Tibial artery (tissue), 4 donors: ENCODE measurements at places on chromosomes 7 and 10.

- DNase-seq: no peak
Measured at GRCh38 chr7:2708041-2708440, 20.0 kb downstream of the AMZ1 start.

DNA sequence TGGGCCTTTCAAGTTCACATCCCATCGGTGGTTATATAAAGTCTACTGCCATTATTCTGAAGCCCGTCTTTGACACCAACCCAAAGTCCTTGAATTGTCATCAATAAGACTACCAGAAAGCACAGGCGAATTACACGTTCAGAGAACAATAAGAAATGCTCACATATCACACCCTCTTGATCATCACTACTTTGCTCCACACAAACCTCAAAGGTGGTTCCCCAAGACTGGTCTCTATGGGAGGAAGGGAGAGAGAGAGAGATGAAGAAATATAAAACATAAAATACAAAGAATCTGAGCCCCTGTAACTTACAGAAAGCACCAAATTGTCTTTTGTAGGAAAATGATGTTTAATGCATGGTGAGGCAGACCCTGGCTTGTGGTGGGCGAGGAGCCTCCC, 4.4 kb downstream of the HIPK2 start:
- no peak for DNase-seq

DNA sequence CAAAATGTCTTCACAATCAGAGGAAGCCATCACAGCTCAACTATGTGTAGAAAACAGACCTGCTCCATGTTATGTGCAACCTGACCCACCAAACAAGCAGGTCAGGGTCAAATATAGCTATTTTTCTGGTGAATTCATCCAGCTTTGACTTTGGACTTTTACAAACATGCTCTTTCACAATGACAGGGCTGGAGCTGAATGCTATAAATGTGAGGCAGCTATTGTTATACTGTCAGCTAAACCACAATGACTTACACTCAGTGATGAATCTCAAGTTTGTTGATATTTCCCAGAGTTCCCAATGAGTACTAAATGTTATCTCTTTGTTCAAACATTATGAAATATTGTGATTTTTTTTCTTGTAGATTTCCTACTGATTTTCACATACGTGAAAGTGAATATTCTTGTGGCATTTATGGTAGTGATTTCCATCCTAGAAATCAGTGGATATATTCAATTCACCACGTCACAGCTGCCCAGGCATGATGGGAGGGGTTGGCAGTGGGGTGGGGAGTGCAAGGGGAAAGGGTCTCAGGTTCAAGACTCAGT, 2.5 kb upstream of the ITIH2 start:
- DNase-seq: no peak

GRCh38 chr10:122326385-122326784, 48.1 kb upstream of the PLEKHA1 start:
- no peak for DNase-seq

- no peak for DNase-seq
Measured at GRCh38 chr10:43353495-43354329, 17.7 kb upstream of the FXYD4 start.

DNA sequence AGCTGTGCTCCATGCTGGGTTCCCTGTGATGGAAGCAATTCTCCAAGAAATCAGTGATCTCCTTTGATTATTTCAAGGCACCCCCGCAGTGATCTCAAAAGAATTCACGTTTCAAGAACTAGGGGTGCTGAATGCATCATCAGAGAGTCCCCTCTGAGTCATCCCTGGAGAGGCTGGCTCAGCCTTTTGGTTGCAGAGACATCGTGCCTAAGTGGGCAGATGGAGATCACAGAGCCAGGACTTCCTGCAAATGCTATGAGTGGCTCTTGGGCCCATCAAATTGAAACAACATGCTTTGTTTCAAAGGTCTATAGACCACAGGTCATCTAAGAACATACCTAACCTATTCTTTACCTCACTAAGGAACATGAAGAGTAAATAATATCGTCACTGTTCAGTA, 41.5 kb upstream of the PLEKHA1 start:
- no peak for DNase-seq

DNA sequence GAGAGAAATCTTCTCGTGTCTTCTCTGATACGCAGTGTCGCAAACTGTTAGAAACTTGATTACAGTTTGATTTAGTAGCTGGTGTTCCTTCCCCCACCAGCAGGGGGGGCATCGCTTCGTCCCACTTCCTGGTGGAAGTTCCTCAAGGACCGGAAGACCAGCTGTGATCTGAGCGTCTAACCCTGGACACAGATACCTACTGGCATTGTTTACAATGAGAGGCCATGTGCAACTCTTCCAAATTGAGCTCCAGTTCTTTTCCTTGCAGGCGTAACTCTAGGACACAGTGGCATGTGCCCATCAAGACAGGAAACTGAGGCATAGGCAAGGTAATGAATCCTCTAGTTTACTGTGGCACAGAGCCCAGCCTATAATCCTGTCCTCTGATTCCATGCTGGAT, 219.0 kb downstream of the CCDC3 start:
- DNase-seq: no peak

DNA sequence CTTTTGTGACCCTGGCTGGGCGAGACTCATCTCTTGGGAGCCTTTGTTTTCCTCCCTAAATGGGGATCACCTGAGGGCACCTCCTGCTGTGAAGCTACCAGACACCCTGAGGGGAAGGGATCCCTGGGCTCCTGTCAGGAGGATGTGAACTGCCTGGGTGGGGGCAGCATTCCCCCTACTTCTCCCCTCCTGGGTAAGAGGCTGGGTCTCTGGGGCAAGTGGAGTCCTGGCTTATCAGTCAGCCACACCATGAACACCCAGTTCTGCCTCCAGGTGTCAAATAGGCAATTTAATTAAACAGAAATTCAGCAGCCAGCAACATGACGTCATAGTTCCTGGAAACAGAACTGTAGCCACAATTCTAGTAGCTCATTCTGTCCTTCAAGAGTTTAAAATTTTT, 97.7 kb upstream of the RET start:
- peak; percentile 16 for DNase-seq

DNA sequence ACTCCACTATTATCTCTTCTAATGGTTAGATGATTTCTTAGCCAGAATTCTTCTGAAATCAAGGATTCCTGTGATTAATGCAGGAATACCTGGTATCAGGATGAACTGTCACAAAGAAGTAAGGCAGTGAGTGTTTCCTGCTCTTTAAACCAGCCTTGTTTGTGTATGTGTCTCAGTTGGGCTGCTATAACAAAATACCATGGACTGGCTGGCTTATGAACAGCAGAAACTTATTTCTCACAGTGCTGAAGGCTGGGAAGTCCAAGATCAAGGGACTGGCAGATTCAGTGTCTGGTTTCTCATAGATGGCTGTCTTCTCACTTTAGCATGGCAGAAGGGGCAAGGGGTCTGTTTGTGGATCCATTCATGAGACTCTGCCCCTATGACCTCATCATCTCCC, 42.7 kb downstream of the LRMDA start:
- no peak for DNase-seq

GRCh38 chr10:13717571-13717935, 130.8 kb downstream of the PRPF18 start:
- no peak for DNase-seq

- DNase-seq: no peak
Measured at GRCh38 chr7:54995610-54996363, 23.0 kb upstream of the EGFR start.

DNA sequence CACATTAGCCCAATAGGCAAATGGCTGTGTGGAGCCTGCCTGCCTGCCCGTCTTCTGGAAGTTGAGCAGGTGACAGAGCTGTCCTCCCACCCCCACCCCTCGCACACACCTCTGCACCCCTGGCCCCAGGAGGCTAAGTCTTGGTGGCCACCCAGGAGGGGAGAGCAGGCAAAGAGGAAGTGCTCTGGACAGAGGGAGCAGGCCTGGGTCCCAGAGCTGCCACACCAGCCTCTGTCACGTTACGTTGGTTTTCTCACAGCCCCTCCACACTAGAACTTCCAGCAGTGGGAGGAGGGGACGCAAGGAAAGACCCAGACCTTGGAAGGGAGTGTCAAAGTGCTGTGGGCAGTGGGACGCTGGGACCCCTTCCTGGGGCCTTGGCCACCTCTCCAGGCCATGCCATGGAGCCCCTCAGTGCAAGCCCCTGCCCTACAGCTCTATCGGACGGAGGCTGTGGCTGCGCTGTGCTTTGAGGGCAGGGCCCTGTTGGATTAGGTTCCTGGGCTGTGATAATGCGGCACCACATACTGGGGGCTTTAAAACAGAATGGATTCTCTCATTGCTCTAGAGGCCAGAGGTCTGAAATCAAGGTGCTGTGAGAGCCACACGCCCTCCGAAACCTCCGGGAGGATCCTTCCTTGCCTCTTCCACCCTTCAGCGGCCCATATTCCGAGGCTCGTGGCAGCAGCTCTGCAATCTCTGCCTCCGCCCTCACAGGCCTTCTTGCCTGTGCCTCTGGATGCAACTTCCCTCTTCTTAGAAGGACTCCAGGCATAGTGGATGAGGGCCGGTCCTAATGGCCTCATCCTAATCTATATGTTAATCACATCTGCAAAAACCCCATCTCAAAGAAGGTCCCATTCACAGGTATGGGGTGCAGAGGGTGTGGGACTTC, 9.9 kb downstream of the PRKAG2 start:
- no peak for DNase-seq

DNA sequence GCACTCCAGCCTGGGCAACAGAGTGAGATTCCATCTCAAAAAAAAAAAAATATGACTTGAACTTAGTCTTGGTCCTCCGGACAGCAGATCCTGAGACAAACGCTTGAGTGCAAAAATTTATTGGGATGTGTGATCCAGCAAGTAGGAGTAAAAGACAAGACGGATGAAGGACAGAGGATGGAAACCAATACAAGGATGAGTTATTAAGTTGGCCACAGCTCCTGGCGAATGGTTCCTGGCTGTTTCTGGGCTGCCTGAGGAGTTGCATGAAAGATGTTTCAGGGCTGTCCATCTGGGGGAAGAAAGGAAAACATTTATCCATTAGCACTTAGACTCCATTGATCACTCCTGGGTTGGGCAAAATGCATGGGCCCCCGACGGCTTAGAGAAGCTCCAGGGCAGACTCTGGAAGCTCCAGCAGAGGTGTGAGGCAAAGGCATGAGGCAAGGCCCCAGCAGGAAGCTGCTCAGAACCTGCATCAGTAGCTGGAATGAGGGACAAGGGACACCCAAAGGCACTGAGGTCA, 98.3 kb upstream of the ZNF438 start:
- no peak for DNase-seq

GRCh38 chr7:99504281-99504602, 220 bp upstream of the ZKSCAN5 start:
- no peak for DNase-seq

GRCh38 chr7:94436700-94437099, 42.0 kb downstream of the COL1A2 start:
- DNase-seq: no peak

DNA sequence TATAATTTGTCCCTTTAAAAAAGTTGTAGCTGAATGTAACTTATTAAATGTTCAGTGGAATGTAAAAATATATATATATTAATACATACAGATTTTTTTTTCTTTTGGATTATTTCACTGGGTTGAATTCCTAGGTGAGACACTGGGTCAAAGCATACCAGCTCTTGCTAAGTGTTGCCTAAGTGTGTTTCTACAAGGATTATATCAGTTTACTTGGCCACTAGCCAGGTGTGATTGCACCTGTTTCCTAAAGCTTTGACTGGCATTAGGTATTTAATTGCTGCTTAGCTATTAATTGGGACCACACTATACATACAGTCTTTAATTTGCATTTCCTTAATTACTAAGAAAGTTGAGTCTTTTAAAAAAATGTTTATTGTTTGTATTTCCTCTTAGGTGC, 5.5 kb upstream of the ELOVL3 start:
- no peak for DNase-seq

GRCh38 chr7:16616542-16616941, 29.0 kb downstream of the ANKMY2 start:
- DNase-seq: no peak

GRCh38 chr10:18325889-18326531, 185.8 kb downstream of the CACNB2 start:
- no peak for DNase-seq

DNA sequence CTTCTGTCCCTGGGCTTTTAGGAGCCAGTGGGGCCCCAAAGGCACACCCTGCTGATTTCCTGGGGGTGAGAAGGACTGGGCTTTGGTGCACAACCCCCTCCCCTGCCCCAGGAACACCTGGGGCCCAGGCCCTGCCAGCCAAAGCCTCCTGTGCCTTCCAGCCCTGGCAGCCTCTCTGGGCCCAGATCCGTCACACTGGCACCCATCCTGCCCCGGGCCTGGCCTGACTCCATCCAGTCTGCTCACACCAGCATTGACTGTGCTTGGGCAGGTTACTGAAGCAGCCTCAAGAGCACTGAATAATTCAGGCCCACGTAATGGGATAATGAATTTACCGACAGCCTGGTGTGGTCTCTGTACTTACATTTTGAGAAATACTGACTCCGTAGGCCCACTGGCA, 12.0 kb upstream of the COMTD1 start:
- DNase-seq: no peak

DNA sequence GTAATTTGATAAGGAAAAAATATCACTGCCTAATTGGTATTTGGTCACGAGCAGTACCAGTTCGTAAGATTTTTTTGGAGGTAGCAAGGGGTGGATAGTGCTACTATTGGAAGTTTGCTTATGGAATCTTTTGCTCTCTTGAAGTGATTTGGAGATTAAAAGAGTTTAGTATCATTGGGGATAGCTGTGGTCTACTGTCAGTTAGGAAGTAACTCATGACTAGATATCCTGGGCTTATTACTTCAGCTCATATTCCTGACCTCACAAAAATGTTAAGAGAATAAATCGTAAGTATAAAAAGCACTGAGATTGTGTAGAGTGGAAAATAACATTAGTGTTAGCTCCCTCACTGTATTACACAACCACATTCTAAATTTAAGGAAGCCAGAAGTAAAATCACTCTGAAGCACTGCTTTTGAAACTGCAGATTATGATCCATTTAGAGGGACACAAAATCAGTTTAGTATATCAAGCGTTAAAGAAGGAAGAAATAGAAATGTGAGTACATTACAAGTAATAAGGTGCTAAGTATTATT, 22.6 kb downstream of the SGPL1 start:
- DNase-seq: no peak

- DNase-seq: no peak
Measured at GRCh38 chr10:72375585-72375984, 20.9 kb upstream of the DNAJB12 start.

GRCh38 chr7:66050990-66051448, 24.6 kb upstream of the ASL start:
- no peak for DNase-seq

GRCh38 chr10:101967119-101967518, 88.9 kb downstream of the ARMH3 start:
- no peak for DNase-seq

DNA sequence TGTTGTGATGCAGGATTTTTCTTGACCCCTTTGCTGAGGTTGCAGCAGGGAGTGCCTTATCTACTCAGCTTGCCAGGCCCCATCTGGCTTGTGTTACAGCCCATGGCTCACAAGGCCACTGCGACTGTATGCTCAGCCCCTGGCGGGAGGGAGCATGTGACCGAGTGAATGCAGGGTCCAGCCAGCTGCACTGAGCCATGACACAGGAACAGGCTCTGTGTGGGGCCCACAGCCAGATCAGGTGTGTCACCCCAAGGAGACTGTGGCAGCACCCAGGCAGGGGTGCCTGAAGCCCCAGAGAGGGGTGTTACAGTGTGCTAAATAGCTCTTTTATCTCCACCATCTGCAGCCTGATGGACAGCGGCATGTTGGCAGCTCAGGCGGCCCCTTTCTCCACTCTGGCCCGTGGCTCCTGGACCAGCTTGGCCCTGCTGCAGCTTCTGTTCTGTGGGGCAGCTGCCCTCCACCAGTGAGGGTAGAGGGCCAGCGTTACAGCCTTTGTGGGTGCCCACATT, 2.6 kb upstream of the PCBD1 start:
- DNase-seq: no peak

GRCh38 chr7:12642508-12642907, 44.9 kb upstream of the ARL4A start:
- DNase-seq: no peak
